Spinal cord (tissue), 10 donors: ENCODE measurements at places on chromosomes 4 and X. TPM values are rescaled to one million over a fixed set of nuclear protein-coding genes. Genes with fewer than 3 reads are reported as not detected.

The CT55 gene
- polyA plus RNA-seq, result 0.78 TPM

The ZCCHC18 gene
- 28.7 TPM for polyA plus RNA-seq

The GRSF1 gene
- polyA plus RNA-seq, result 100 TPM

The LEF1 gene
- polyA plus RNA-seq, result 28.5 TPM

The MAGEB2 gene
- not detected for polyA plus RNA-seq

The FMR1NB gene
- not detected for polyA plus RNA-seq

The NR3C2 gene
- polyA plus RNA-seq, result 9.2 TPM

The CNOT6L gene
- 21.7 TPM for polyA plus RNA-seq

The PDE6B gene
- polyA plus RNA-seq, result 24.1 TPM

The RIPPLY1 gene
- polyA plus RNA-seq, result not detected

The PGAM4 gene
- 0.51 TPM for polyA plus RNA-seq

The GAGE12J gene
- polyA plus RNA-seq, result not detected
